Fibroblast of pulmonary artery (primary cell): ENCODE measurements at places on chromosomes 1 and 21.

GRCh38 chr1:64829411-64830029 is 84.6 kb downstream of the RAVER2 start:
- DNase-seq, result no peak

DNA sequence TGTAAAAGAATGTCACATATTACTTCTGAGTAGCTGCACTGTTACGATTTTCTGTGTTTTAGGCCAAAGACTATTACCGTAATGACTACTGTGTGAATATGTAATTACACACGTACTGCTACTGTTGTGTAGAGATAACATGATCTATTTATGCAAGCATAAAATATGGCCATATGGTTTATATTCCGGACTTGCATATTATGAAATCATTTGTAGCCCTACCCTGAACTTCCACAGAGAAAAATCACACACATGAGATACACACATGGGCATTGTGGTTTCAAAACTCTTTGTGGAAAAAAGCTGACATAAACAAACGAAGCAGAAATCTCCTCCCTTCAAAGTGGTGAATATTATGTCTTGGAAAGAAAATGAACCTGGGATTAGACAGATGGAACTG is 373.0 kb upstream of the ADAMTS5 start:
- DNase-seq, result no peak

- no peak for DNase-seq
Measured at GRCh38 chr1:31774495-31774894, 10.4 kb upstream of the ADGRB2 start.

GRCh38 chr1:34697818-34698217 is 57.0 kb upstream of the GJB5 start:
- no peak for DNase-seq

DNA sequence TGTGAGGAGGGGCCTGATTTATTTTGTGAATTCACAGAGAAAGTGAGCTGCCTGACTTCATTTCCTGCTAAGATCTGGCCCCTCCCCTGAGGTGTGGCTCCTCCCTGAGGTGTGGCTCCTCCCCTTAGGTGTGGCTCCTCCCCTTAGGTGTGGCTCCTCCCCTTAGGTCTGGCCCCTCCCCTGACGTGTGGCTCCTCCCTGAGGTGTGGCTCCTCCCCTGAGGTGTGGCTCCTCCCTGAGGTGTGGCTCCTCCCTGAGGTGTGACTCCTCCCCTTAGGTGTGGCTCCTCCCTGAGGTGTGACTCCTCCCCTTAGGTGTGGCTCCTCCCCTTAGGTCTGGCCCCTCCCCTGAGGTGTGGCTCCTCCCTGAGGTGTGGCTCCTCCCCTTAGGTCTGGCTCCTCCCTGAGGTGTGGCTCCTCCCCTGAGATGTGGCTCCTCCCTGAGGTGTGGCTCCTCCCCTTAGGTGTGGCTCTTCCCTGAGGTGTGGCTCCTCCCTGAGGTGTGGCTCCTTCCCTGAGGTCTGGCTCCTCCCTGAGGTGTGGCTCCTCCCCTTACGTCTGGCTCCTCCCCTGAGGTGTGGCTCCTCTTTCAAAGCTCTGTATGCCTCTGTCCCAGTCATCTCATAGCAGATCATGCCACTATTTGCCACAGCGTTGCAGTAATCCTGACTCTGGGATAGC is 26.9 kb upstream of the LRRC3 start:
- DNase-seq, result no peak

DNA sequence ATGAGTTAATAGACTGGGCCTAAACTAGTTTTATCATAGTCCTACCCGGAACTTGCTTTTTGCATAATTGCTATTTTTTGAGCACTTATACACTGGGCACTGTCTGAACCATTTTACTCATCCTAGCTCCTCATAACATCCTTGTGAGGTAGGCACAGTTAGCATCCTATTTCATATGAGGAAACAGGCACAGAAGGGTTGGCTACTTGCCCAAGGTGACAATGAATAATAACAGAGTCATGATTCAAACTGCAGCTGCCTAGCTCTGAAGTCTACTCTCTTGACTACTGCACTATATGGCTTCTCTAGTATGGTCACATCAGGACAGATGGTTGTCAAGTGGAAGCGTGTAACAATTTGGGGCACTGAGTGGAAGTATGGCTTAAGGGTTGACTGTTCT is 18.2 kb upstream of the RC3H1 start:
- DNase-seq, result peak; percentile 73

GRCh38 chr1:937521-937920 is 13.8 kb downstream of the SAMD11 start:
- no peak for DNase-seq

DNA sequence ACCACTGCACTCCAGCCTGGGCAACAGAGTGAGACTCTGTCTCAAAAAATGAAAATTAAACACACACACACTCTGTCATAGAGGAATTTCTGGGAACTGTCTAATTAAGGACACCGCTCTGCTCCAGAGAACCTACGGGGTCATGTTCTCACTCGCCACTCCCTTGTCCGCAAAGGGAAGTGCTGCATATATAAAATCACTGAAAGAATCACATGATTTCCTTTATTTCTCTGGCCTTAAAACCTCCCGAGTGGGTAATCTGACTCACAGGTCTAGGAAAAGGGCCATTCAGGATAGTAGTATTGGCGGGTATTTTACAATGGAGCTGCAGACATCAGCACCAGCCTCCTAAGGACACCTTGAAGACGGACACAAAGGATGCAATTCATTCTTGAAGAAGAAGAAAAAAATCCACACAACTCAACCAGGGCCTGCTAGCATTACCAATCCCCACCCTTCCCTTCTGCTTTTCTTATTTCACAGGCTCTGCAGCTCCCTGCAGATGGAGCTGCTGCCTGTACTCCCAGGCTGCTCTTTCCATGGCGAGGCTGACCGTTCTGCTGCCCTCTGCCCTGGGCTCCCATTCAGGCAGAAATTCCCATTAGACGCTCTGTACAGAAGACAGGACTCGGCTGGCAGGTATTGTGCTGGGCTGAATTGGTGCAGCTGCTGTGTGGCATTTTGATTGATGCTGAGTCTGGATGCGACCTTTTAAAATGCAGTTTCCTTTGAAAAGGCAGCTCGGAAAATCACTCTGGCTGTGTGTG is 53.3 kb upstream of the FAM89A start:
- DNase-seq, result no peak
